HuH-7 (cell line): ENCODE measurements at places on chromosomes 1 and 21.

GRCh38 chr1:41566274-41566885 lies 81.9 kb upstream of the EDN2 start:
- DNase-seq = no peak

GRCh38 chr1:53066891-53067738 lies 5.1 kb downstream of the PODN start:
- no peak for DNase-seq

GRCh38 chr1:109935451-109935900 lies 24.8 kb downstream of the CSF1 start:
- DNase-seq = peak; percentile 53

DNA sequence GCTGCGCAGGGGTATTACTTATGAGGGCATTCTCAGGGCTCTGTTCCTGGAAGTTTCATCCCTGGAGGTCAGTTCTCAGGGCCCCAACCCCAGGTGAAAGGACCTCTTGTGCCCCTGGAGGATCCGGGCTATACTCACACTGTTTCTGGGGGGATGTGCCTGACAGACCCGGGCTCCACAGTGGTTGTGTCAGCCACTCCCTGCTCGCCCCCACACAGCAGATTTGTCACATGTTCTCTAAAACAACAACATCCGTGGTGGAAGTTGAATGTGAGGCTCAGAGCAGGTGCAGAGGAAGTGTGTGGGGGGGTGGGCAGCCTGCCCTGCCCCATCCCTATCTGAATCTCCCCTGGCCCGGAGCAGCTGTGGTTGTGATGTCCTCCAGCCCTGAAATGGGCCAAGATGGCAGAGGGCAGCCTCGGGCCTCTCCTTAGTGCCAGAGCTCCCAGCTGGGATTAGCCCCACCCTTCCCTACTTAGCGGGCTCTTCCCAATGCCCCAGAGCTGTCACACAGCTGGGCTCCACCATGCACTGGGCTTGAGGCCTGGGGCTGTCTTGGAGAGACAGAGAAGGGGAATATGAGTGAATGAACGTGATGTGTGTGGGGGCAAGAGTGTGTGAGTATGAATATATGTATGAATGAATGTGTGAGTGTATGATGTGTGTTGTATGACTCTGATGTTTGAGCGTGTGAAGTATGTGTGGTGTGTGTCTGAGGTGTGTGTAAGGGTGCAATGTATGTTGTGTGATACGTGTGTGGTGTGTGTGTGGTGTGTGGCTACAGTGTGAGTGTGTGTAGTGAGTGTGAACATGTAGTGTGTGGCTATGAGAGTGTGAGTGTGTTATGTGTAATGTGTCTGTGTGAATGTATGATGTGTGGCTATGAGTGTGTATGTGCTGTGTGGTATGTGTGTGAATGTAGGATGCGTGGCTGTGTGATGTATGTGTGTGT lies 1.5 kb upstream of the FCMR start:
- no peak for DNase-seq

- no peak for DNase-seq
These were observed 157.2 kb upstream of the NFIA start for GRCh38 chr1:60924964-60925798.
